Fibroblast of villous mesenchyme (primary cell): ENCODE measurements at places on chromosomes 4 and X. TPM values are rescaled to one million over a fixed set of nuclear protein-coding genes. Genes with fewer than 3 reads are reported as not detected.

DNA sequence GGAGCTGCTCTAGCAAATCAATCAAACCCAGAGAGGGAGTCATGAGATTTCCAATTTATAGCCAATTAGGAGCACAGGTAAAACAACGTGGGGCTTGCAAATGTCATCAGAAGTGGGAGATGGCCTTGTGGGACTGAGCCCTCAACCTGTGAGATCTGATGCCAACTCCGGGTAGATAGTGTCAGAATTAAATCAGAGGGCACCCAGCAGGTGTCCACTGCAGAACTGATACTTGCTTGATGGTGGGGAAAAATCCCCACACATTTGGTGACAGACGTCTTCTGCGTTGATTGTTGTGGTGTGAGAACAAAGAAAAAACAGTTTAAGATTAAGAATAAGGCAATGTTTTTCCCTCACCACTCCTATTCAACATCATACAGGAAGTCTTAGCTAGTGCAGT is 1402.8 kb downstream of the RAPGEF2 start:
- no peak for DNase-seq

DNA sequence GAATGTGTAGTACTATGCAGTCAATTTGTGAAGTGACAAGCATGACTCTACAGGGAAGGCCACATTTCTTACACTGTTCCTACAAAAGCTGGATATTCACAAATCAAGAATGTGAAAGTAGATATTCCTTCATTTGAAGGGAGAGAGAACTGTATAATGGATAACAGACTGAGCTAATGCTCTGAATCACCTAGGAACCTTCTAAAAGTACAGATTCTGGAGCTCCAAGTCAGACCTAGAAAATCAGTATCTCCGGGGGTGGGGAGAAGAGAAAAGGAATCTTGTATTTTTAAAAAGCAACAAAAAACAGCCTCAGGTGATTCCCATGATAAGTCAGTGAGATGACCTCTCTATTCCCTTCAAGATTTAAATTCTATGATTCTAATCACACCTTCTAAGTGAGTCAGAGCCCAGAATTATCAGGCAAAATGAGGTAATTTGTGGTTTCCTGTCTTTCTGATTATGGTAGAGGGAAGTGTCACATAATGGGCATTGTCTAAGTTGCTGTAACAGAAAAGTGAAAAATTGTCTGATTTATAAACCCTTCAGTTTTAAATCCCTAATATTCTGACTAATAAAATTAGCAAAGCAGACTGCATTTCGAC is 80.9 kb downstream of the IL21 start:
- DNase-seq, result no peak

Gene OPHN1
- total RNA-seq, result 9.0 and 13.0 TPM in 2 replicates

- peak; percentile 64 for DNase-seq
Measured at GRCh38 chr4:20422398-20422797, 170.7 kb downstream of the SLIT2 start.

Gene LIMCH1
- 3.9 and 8.4 TPM in 2 replicates for total RNA-seq

GRCh38 chrX:155968791-155969190 is 28.7 kb upstream of the IL9R start:
- no peak for DNase-seq

- DNase-seq, result no peak
Measured at GRCh38 chr4:35250331-35250730, 994.0 kb downstream of the ARAP2 start.

DNA sequence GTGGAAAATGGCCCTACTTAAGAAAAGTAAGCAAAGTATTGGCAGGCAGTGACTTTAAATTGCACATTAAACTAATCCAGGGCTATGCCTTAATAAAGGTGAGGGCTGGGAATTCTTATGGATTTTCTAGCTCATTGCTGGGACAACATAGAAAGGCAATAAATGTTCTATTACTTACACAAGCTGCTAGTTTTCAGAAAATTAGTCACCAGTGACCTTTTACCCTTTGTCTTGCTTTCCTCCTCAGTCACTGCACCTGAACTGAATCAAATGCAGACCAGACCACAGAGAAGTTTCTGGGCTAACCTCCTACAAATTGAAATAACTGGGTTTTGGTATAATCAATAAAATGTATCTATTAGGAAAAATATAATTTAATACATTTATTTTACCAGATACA is 694.4 kb upstream of the FAM241A start:
- no peak for DNase-seq

GRCh38 chr4:7375427-7375826 is 59.3 kb downstream of the PSAPL1 start:
- DNase-seq, result no peak

GRCh38 chrX:20530406-20530921 is 263.8 kb upstream of the RPS6KA3 start:
- DNase-seq, result peak; percentile 63

DNA sequence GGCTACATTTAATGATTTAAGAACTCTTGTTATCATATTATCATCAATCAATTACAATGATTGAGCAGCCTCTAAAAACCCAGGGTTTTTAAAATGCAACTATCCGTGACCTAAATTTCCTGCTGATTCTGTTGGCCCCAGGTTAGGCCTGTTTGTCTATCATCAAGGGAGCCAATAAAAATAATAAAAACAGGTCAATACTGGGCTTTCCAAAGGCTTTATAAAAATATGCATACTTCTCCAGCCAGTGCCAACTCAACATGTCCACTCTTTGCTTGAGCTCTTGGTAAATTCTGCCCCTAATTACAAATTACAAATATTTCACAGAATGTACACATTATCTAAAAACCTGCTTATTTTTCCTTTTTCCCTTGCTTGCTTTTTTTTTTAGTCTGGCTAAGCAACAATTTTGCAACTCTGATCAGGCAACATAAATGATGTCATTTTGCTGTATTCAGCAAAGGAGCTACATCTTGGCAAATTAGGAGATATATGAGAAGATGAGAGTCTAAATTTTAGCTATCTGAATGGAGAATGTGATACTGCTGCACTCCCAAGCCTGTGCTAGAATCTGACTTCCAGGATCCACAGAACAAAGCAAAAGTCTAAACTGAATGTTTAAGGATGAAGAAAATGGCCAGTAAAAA is 204.0 kb downstream of the SCFD2 start:
- DNase-seq, result no peak

- no peak for DNase-seq
Measured at GRCh38 chr4:88146891-88147290, 11.5 kb downstream of the ABCG2 start.

DNA sequence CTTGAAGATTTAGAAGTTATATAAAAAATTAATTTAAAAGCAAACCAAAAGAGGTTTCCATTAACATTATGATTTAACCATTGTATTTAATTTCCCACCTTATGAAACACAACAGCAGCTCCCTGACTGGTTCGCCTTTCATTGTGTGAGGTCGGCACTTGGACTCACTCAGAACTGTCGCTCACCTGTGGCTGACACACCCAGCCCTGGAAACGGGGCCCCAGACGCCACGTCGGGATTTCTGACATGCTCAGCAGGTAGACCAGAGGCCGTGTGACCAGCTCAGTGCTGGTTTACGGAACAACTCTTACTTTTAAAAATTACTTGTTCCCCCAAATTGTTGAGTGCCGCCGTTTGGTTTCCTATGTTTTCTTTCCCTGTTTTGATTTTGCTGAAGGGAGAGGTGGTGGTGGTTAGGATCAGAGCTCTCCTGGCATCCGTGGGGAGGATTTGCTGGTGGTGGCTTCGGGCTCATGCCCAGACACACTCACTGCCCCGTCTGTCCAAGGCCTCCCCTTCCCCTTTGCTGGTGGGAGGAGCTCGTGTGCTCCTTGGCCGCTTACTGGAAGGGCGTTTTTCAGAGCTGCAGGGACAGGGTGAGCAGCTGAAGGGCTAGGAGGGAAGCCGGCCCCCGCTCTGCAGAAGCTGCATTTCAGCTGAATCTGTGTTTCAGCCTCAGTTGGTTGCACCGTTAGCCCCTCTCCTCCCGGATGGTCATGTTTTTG is 59.2 kb downstream of the CPLX1 start:
- no peak for DNase-seq

DNA sequence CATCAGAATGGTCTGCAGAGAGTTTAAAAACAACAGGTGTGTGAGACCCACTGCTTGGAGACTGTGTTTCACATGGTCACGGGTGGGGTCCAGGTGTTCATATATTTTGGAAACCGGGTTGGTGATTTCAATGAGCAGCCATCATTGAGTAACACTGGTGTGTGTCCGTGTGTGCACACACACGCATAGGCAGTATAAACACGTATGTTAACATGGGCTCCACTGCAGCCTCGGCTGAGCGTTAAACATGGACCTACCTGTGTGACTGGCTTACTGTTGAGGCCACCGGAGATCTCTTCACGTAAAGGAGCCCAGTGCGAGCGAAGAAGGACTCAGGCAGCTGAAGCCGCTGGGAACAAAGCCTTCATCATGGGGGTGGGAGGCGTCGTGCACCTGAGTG is 56.9 kb upstream of the TLR3 start:
- no peak for DNase-seq

- DNase-seq, result no peak
Measured at GRCh38 chrX:590693-591404, 39.7 kb upstream of the SHOX start.
